Heart left ventricle (tissue), 16 donors: ENCODE measurements at places on chromosomes 5 and 9.

DNA sequence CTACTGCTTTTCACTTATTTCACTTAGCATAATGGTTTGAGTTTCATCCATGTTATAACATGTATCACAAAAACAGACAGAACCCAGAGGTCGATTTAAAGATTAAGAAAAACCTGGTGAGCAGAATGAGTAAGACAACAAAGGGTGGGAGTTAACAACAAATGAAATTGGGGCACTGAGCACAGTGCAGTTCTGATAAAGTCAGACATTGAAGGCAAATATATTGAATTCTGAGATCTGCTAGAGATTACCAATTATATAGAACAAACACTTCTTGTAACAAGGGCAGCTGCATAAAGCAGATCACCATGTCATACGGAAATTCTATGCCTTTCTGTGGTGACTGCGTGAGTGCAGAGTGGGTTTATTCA, 517.3 kb upstream of the RORB start:
- no peak for DNase-seq

DNA sequence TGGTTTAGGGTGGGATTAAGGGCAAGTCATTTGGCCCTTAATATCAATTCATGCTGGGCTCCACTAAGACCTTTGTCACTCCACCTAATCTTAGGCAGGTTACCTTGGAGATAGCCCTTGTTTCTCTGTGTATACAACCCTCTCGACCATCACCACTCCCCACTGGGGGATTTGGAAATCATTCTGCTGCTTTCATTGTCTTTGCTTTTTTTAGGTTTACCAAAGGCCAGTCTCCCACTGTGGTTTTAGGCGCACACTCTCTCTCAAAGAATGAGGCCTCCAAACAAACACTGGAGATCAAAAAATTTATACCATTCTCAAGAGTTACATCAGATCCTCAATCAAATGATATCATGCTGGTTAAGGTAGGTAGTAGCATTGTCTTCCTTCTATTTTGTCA, 6.2 kb downstream of the GZMK start:
- no peak for DNase-seq

DNA sequence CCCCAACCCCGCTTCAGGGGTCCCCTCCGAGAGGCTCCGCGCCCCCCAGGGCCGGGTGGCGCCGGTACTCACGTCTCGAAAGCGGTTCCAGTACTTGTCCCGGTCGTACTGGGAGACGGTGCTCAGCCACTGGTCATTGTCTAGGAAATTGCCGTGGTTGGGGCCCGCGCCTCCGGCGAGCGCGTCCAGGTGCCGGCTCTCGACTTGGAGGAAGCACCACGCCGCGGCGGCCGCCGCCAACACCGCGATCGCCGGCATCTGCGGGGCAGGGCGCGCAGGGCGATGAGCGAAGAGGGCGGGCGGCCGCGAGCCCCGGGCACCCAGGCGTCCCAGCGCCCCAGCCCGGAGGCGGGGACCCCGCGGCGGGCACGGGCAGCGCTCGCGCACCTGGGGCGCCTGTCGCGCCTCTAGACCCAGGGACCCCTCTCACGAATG, 808 bp downstream of the SPOCK1 start:
- peak; percentile 32 for DNase-seq

GRCh38 chr9:113468716-113469448, 5.4 kb downstream of the RGS3 start:
- DNase-seq: peak; percentile 66

DNA sequence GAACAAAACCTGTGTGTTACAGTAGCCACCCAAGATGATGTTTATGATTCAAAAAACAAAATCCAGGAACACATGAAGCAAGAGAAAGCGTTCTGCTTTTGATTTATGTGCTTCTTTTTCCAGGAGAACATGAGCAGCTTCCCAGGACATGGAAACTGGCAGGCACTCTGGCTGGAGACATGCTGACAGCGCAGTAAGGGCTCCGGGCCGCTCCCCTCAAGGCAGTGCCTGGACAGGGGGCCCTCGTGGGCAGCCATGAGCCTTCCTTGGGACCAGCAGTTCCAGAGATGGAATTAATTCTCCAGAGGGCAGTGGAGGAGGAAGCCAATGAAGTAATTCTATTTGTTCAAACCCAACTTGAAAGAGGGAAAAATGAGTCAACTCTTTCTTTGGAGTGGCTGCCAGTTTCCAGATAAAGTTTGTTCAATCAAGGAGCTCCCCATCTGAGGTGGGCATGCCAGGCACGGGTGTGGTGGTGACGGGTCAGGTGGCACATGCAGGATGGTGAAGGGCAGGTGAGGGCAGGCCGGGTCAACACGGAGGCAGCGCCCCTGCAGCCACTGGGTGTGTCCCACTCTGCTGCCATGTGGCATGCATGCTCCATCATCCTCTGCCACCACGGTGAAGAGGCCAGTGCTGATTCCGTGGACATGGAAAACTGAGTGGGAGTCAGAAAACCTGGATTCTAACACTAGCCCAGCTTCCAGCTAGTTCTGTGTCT, 83.8 kb downstream of the OTULIN start:
- no peak for DNase-seq

DNA sequence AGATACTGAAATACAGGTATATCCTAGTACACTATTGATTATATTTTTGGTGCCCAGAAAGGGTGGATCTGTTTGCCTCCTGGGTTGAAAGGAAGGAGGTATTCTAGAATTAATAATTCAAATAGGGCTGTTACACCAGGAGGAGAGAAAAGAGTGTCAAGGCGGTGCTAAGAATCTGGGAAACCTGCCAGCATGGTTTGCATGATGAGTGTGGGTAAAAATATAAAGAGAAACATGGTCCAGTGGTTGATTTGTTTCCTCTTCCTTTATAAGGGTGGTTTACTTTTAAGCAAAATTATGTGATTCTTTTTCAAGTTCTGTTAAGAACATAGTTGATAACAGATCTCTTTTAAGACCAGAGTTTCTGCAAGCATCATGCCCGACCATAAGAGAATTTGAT, 69.4 kb upstream of the NFIB start:
- DNase-seq: no peak

DNA sequence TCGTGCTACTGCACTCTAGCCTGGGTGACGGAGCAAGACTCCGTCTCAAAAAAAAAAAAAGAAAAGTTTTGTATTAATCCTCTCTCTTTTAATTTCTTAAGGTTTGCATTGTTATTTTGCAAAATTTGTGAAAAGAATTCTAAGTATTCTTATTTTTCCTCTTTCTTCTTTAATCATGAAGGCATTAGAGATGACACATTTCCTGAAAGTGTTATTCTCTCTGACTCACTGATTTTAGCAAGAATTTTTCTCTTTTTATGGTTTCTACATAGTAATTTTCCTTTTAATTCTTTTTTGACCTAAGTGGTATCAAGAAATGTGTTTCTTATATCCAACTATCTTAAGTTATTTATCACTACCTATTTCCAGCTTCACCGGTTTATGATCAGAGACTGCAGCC, 78.0 kb downstream of the NSUN2 start:
- no peak for DNase-seq

DNA sequence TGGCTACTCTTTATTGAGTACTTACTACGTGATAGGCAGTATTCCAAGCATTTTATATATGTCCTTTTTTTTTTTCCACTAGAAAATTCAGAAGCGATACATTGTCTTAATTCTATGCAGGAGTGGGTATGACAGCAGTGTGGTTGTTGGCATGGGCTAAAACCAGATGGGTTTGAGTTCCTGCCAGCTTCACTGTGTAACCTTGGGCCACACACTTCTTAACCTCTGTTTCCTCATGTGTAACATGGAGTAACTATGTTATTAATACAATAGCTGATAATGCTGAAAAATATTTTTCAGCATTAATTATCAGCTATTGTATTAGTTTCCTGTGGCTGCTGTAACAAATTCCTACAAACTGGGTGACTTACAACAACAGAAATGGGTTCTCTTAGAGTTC, 12.0 kb downstream of the SNX18 start:
- DNase-seq: no peak

DNA sequence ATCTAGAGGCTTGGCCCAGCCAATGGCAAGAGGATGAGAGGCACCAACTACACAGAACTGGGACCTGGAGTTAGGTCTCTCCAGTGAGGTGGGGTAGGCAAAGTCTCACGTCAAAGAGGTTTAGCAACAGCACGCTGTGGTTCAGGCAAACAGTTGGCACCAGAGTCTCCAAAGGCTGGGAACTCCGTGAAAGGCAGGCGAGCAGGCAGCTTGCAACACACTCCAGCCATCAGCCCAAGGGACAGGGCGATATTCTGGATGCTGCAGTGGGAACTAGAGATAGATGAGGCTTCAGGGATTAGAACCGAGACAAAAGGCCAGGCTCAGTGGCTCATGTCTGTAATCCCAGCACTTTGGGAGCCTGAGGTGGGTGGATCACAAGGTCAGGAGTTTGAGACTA, 129.1 kb downstream of the PDZD2 start:
- no peak for DNase-seq

DNA sequence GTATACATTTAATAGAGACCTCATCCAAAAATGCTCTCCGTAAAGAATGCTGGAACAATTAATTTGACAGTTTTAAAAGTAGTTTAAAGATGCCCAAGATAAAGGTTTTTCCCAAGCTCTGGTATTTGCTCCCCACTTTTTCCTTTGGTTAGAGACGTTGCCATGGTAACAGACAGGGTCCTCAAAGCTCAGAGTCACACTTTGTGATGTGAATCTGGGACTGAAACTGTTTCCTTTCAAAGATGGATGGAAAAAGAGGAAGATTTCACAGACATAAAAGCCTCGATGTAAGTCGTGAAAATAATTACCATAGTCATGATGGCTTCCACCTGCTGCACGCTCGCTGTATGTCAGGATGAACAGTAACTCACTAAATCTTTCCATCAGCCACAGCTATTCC, 229.5 kb downstream of the MSX2 start:
- DNase-seq: no peak

GRCh38 chr5:14727428-14727865, 62.9 kb downstream of the OTULIN start:
- peak; percentile 79 for DNase-seq

DNA sequence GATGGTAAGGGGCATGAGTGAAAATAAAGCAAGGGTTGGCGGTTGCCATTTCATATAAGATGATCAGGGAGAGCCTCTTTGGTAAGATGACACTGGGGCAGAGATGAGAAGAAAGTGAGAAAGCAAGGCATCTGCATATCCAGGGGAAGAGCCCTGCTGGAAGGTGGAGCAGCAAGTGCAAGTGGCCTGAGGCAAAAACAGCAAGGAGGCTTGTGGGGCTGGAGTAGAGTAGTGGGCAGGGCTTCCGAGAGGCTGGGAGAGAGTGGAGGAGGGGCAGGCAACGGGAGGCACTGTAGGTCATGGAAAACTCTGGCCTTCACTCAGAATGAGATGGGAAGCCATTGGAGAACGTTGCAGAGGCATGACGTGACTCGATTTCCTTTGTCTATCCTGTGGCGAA, 199.2 kb downstream of the ARHGEF28 start:
- DNase-seq: no peak

DNA sequence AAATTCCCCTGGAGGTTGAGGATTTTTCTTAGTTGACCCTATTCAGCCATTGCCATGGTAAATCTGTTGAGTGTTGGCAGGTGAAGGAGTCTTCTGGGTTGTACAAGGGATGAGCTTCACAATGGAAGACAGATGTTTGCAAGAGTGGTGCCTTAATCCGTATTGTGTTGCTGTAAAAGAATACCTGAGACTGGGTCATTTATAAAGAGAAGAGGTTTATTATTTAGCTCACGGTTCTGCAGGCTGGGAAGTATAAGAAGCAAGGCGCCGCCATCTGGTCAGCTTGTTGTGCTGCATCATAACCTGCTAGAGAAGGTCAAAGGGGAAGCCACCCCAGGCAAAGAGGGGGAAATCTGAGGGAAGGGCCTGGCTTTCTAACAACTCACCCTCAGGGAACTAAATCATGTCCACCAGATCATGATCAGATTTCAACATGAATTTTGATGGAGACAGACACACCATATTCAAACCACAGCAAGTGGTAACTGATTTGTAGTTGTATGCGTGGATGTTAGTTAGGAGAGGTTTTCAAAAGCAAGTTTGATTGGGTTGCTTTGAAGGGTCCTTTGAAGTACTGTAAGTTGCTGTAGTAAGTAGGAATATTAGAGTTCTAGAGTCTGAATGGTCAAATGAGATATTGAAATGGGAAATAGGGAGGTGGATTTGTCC, 2.5 kb downstream of the TNPO1 start:
- peak; percentile 69 for DNase-seq

DNA sequence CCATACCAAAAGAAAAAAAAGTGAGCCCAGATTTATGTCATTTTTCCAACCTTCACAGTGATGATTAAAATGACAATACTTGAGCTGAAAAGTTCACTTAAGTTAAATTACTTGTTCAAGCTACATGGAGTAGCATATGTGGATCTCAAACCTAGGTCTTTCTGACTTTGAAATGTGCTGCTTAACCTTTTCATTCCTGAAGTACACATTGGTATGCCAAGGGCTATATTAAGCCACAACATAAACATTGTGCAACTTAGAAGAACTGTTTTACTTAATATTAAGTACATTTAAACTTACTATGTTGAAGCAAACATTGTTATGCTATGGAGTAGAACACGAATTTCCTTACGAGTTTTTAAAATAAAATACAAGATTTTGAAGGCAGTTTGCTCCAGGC, 105.0 kb downstream of the GIN1 start:
- no peak for DNase-seq

DNA sequence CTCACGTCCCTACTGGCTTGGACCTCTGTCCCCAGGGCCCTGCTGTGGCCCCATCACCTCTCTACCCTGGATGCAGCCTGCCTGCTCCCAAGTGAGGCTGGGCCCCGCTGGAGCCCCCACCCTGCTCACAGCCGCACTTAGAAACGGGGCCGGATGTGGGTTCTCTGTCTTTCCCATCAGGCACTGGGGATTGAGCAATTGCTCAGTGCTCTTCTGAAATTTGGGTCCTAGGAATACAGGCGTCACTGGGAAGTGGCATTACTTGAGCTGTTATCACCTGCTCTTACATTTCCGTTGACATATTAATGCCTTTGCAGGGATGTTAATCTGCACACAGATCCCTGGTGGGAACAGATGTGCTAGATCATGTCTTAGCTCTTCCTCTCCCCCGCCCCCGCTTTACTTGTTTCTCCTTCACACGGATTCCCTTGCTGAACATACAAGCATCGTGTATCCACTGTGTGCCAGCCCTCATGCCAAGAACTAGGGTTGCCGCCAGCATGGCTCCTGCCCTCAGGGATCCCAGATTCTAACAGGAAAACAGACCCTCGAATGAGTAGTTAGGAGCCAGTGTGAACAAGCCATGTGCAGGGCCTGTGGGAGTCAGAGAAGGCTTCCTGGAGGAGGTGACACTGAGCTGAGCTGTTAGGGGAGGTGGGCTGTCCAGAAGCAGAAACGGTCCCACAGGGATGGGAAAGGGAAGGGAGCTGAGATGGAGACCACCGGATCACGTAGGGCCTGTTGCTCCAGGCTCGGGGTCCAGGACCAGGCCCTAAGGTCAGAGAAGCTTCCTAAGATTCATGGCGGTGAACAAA, 65.1 kb downstream of the NEK6 start:
- no peak for DNase-seq

- no peak for DNase-seq
These were observed 240.8 kb downstream of the MCTP1 start for GRCh38 chr5:95044096-95044495.

GRCh38 chr5:134524272-134524825, 1.1 kb upstream of the JADE2 start:
- peak; percentile 92 for DNase-seq

DNA sequence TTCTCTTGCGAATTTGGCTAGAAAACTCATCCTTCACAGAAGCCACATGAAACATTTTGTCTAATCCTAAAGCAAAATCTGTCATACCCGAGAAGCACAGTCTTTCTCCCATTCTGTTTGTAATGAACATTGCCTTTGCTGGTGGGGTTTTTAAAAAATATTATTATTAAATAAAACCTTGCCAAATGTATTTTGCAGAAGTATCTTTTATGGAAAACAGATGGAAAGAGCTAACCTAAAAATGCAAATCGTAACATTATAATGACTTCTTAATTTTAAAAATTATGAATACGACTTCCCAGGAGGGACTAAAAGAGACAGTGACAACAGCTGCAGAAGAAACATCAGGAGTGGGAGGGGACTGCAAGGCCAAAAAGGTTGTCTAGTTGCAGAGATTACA, 246.3 kb upstream of the TAS2R1 start:
- DNase-seq: no peak
